ENCODE measurements at places on chromosomes 3 and 15.

- no peak for DNase-seq
Measured at GRCh38 chr3:101261506-101261905, 58.9 kb downstream of the IMPG2 start.

DNA sequence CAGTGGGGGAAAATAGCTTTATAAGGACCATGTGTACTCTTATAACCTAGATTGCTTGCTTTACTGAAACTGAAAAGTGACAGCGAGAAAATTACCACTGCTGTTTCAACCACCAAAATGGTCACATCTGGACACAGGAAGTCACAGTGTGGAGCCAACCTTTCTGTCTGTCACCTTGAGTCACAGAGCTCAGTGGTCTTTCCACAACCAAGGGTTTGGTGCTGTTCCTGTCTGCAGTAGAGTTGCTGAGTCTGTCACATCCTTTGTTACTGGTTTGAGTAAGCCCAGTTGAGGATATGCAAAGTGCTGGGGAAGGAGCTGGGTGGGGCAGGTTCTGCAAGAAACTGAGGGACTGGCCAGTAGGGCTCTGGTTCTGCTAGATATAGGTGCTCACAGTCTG, 139.1 kb upstream of the EIF1B start:
- DNase-seq: no peak

GRCh38 chr3:133620066-133620784, 41.5 kb downstream of the TOPBP1 start:
- no peak for DNase-seq

DNA sequence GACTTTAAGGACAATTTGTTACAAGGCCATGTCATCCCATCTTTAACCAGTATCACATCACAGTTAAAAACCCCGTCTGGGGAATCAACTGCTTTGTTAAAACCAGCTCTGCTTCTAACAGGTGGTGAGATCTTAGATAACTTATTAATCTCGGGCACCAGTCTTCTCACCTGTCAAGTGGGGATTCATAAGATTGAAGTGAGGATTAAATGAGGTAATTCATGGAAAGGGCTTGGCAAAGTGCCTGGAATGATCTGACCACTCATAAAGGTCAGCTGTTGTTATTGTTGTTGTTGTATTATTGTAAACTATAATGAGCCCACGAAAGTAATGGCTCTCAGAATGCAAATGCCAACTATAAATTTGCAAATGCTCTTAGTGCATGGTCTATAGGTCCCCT, 30.1 kb upstream of the SLC24A5 start:
- no peak for DNase-seq

DNA sequence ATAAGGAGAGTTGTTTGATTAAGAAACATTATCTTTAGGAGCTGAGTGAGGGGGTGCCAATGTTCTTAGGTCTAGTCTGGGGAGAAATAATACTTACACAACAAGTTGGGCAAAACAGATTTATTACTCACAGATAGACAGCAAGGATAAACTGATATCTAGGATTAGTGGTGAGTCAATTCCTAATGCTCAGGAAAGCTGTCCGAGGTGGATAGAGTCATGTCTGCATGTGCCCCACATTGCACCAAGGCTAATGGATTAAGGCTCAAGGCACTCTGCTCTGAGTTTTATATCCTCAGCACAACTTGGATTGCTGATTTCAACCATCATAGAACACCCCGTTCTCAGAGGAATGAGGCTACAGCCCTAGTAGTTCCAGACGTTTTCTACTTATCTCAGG, 1042.3 kb downstream of the OTOL1 start:
- DNase-seq: no peak

- DNase-seq: no peak
Measured at GRCh38 chr15:89765694-89766093, 10.4 kb upstream of the MESP2 start.

- no peak for DNase-seq
Measured at GRCh38 chr3:80097674-80098073, 329.9 kb upstream of the ROBO1 start.

GRCh38 chr3:124854009-124854408, 33.2 kb downstream of the ITGB5 start:
- no peak for DNase-seq

Measured in sciatic nerve (tissue), 2 donors.